Hematopoietic multipotent progenitor cell (in vitro differentiated cells): ENCODE measurements at places on chromosomes 5 and 9. TPM values are rescaled to one million over a fixed set of nuclear protein-coding genes. Genes with fewer than 3 reads are reported as not detected.

Gene OBP2A
- total RNA-seq = not detected

Gene HRCT1
- total RNA-seq = not detected

Gene CRHBP
- 430 TPM for total RNA-seq

Gene NR5A1
- total RNA-seq = 0.54 TPM

Gene CXXC5
- 317 TPM for total RNA-seq

Gene OTULINL
- 1.9 TPM for total RNA-seq

- DNase-seq = no peak
These were observed 497.5 kb upstream of the RGMB start for GRCh38 chr5:98275980-98276379.

DNA sequence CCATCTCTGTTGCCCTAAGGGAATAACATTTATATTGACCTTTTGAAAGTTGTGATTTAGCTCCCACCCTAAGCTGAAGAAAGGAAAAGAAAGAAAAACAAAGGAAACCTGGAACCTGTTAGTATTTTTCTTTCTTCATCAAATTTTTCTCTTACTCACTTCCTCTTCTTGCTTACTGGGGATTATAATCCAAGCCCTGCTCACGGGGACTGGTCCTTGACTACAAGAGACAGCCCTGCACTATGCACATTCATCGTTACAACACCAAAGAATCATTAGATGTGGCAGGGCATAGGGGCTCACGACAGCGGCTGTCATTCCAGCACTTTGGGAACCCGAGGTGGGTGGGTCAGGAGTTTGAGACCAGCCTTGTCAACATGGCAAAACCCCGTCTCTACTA lies 37.8 kb upstream of the LPAR1 start:
- DNase-seq = no peak

- peak; percentile 5 for DNase-seq
These were observed 86.7 kb upstream of the NFIB start for GRCh38 chr9:14400658-14400995.

DNA sequence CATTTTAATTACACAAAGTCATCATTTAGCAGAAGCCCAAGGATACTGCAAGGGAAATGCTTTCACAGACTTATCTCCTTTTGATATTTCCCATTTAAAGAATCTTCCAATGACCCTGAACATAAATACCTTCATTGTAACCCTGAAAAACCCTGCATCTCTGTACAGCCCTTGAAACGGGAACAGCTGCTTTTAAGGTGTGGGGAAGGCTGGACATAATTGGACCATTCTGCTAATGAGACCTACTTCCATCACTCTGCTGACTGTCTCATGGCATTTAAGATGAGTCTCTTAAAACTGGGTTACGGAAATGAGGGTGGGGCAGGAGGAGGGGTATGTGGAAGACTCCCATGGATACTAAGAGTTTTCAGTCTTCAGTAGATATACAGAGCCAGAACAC lies 485.8 kb downstream of the BRINP1 start:
- no peak for DNase-seq

DNA sequence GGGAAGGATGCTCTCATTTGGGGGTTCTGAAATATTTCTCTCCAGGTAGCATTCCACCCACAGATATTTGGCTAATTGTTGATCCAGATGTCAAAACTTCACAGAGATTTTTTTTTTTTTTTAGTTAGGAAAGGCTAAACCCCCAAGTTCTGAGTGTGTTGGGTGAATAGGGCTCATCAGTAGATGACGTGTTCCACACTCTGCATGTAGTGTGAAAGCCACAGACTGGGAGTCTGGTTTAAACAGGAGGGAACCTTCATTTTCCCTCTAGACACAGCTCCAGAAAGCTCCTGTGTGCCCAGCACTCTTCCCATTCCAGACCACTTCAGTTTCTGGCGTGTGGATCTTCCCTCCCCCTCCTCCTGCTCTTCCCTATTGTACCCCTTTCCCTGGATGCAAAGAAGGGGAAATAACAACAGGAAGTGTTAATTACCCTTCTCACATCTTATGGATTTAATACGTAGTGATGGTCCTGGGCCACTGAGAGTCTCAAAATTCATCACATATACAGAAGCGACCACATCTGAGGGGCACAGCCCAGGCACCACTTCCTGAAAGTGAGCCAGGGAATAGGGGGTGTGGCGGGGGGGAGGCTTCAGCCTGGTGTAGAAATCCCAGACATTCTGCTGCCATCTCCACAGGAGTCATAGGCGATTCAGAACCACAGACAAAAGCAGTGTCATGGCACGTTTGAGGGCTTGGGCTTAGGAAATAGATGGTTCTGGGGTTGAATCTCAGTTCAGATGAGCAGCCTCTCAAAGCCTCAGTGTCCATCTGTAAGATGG lies 65.1 kb downstream of the DAP start:
- no peak for DNase-seq

DNA sequence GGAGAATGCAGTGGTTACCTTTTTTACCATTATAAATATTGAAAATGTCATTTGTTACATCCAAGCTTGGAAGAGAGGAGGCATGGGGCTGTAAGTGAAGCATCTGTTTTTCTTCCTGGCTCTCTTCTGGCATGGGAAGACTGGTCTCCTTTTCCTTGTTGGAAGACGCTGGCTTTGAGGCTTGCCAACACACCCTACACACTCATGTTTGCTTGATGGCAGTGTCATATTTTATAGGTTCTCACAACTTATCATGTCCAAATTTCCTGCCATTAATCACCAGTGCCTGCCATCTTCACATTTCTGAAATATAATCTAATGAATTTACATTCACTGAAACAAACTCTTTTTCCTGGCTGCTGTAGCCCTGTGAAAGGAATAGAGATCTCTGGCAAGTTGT lies 252.9 kb downstream of the MAN2A1 start:
- DNase-seq = no peak

DNA sequence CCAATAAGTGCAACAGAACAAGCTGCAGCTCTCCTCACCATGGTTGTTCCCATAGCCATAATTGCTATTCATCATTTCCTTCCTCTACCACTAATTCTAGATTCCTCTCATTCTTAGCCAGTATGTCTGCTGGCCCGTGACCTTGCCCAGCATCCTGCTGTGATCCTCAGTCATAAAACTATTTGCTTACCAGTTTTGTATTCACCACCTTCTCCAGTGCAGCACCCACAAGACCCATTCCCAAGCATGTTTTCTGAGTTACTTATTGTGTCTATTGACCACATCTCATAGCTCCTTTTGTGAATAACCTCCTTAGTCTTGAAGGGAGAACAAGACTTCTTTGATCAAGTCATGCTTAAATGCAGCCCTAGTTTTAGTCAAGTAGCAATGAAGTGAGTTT lies 488.0 kb upstream of the CTNND2 start:
- DNase-seq = no peak

GRCh38 chr5:87138091-87138805 lies 129.4 kb upstream of the RASA1 start:
- no peak for DNase-seq

- DNase-seq = no peak
These were observed 1.5 kb downstream of the PAEP start for GRCh38 chr9:135563039-135563476.
